ENCODE measurements at places on chromosomes 12 and 14. TPM values are rescaled to one million over a fixed set of nuclear protein-coding genes. Genes with fewer than 3 reads are reported as not detected.

Gene CPSF6
- 44.2 TPM for total RNA-seq

Gene KRT83
- total RNA-seq, result not detected

DNA sequence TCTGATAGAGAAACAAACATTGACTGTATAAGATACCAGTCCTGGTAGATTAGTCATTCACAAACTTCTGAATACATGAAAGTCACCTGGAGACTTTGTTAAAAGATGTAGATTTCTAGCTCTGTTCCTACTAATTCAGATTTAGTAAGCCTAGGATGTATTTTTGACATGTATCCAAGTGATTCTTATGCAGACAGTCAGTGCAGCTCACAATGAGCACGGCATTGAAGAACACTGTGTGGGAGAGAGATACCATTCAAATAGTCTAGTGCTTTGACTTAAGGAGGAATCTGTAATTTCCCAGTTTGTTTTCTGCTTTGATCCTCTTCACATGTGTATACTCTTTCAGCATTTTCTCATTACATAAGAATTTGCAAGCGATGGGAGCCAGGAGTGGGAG is 68.7 kb upstream of the STXBP6 start:
- no peak for DNase-seq

DNA sequence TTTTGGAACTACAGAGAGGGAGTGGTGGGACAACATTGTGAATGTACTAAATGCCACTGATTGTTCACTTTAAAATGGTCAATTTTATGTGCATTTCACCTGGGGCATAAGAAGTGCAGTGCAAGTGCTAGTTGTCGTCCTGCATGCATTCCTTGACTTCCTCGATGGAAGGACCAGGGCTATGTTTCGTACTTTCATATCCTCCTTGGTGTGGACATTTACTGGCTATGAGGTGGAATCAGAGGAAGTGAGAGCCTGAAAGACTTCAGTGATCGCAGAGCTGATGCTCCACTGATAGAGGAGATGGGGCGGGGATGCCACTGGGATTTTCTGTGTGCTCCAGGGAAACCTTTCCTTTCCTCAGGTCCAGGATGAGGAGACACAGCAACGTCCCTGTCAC is 54.1 kb upstream of the DDX11 start:
- DNase-seq, result no peak

Measured in pulmonary artery endothelial cell (primary cell).